ENCODE measurements at places on chromosomes 2 and 18.

DNA sequence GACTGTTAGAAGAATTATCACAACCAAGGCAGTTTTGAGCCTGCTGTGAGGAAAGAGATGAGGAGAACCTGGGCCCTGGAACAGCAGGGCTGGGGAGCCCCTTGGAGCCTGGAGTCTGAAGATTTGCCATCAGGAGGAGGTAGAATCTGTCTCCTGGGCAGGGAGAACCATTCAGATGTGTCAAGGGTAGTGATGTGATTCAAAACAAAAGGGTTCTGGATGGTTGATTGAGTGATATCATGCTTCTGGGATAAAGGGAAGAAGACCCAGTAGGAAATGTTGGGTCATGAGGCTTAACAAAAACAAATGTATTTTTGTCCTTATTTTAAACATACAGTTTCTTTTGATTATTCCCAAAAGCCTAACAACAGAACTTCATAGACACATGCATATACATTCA lies 28.6 kb downstream of the RNF144A start:
- no peak for DNase-seq

DNA sequence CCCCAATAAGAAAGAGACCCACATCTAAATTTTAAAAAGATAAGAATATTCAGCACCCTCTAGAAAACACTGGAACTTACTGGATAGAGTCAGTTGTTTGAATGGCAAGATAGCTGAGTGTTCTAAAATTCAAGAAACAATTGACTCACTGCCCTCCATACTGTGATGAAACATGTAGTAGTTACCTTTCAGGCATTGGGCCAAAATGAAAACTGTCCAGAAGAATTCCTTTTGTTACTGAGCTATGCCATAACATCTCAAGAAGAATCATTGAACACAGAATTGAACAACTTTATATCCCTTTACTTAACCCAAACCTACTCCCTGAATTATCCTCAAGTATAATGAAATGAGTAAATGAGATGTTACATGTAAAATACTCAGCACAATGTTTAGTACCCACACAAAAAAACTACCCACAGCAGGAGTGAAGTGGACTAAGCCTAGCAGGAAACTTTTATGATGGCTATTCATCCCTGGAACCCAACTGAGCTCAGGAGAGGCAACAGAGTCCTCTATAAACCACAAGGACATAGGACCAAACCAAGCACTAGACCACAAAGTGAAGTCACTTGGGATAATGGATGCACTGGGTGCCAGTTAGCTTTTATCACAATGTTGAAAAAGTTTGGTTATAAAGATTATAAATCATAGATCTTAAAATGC lies 32.7 kb downstream of the RBM43 start:
- no peak for DNase-seq

DNA sequence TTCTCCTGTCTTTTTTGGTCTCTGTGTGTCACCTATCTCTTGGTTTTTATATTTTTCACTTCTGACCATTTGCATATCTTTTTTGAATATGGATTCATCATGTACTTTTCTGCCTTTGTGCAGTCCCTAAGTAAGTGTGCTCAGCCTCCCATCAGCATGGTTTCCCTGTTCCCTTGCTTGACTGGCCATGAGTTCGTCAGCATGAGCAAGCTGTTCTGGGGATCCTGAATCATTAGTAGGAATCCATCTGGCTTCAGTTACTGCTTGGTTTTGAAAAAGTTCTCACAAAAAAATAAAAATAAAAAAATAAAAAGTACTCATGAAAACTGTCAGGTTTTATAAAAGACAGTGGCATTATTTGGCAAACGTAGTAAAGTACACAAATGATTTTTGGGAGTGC lies 144.1 kb downstream of the NCOA1 start:
- no peak for DNase-seq

- DNase-seq: no peak
Measured at GRCh38 chr2:232833830-232834229, 36.2 kb upstream of the SNORC start.

GRCh38 chr18:38413193-38413592 lies 847.6 kb upstream of the CELF4 start:
- no peak for DNase-seq

GRCh38 chr2:10086950-10087349 lies 6.7 kb upstream of the CYS1 start:
- DNase-seq: no peak

GRCh38 chr2:13109516-13109915 lies 392.8 kb downstream of the TRIB2 start:
- no peak for DNase-seq

GRCh38 chr2:219823574-219823973 lies 196.1 kb downstream of the SLC4A3 start:
- no peak for DNase-seq

DNA sequence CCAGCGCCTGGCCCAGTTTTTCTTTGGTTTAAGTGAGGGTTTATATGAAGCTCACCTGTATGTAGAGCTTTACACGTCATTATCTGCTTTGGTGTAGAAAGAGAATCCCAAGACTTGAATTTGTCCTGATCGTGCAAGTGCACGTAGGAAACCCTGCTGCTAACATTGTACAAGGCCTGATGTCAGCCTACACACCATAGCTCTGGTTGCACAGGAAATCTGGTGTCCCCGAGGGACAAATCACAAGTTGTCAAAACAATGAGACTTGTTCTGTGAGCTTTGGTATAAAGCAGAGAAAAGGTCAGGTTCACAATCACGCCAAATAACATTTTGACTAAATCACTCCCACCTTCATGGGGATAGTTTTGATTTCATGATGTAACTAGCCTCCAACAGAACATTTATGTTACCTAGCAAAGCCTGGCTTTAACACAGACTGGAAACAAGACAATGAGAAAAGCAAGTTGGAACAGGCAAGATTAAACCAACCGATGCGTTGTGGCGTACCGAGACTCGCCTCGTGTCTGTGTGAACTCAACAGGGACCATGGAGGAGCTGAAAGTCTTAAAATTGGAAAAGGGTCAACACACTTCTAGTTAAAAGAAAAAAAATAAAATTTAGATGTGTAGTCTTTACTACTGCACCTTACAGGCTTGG lies 41.4 kb downstream of the ZAP70 start:
- no peak for DNase-seq

GRCh38 chr18:78936251-78937005 lies 43.2 kb upstream of the SALL3 start:
- DNase-seq: no peak

- no peak for DNase-seq
Measured at GRCh38 chr2:46977899-46978298, 62.3 kb upstream of the MCFD2 start.

DNA sequence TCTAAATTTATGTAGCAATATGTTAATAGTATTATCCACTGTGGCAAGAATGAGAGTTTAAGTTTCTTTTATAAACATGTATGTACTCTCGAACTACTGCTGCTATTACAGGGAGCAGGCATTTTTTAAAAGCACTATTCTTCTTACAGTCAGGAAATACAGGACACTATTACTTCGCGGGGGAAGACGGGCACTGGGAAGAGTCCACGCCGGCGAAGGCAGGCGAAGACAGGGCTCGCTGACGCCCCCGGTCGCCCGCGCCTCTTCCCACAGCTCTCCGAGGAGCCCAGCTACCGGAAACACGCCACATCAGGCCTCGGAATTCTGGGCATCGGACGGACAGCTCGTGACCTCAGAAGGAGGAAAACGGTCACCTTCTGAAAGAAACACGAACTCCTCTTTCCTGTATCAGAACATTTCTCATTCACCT lies 90.2 kb downstream of the FAM161A start:
- DNase-seq: peak; percentile 71

DNA sequence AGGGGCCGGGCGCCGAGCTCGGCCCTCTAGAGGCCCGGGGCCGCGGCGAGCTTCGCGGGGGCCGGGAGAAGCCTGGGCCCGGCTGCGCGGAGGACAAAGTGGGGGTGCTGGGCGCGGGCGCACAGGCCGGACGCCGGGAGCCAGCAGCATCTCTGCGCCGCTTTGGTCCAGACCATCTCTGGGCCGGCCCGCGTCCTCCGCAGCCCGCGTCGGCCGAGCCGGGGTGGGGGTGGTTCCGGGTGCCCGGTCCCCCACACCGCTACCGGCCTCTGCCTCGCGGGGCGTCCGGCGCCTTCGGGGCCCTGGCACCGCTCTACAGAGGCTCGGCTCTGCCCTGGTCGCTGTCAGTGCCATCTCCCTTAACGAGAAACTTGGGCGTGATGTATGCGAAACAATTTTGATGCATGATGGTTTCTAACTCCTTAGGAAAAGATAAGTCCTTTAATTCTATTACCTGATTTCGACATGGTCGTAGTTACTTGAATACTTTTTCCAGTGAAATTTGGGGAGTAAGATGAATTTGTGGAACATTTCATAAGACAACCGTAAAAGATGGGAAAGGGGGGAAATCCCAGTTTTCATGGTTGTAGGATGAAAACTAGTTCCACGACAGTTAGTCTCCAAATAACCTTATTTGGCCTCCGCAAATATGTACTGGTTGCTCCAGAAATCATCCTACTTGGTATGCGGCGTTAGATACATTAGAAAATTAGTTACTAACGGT lies 562 bp downstream of the TWSG1 start:
- no peak for DNase-seq

GRCh38 chr18:9771261-9771976 lies 63.3 kb downstream of the RAB31 start:
- peak; percentile 24 for DNase-seq

DNA sequence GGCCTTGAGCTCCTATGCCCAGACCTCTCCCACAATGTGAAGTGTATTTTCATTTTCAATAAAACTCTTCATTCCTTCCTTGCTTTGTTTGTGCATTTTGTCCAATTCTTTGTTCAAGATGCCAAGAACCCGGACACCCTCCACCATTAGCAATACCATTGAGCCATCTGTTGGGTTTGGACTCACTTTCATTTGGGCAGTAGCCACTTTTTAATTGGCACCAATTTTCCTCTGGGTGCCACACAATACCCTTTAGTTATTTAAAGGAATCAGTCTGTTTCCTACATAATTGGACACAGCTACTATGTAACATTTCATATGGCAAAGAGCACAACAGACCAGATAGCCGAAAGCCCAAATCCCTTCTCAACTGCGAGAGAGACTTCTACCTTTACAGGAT lies 22.5 kb upstream of the SLC35G4 start:
- DNase-seq: no peak

DNA sequence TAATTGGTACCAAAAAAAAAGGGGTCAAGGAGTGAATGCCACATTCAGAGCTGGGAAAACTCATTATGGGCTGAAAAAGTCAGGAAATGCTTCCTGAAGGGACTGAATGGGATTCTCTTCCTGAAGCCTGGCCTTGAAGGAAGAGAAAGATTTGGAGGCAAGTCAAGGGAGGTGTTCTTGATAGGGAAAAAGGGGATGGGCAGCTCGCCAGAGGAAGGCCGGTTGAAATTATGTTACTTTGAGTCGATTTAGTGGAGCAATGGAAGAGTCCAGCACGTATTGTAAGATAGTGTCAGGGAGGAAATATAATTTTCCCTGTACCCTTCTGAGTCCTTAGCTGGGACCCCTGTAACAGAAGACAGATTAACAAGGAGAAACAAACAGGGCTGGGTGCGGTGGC lies 115.3 kb upstream of the STPG4 start:
- DNase-seq: no peak

DNA sequence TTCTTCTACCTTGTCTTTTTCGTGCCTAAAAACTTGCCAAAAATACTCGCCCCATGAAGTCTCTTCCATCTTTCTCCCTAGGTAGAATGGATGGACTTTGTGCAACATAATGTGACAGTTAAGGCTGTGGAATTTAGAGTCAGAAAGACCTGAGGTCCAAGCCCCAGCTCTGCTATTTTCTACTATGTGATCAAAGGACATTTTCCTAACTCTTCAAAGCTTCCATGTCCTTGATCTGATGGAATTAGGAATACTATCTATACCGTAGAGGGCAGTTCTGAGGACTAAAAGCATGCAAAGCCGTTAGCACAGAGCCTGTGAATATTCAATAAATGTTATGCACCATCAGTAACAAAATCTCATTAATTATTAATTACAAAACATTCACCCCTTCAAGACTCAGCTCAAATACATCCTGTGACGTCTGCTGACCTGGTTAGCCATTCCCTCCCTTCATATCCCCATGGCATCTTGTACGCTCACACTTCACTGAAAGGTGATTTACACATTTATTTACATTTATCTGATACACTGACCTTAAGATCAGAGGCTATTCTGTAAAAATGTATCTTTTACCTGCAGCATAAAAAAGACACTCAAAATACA lies 15.1 kb downstream of the IWS1 start:
- no peak for DNase-seq

DNA sequence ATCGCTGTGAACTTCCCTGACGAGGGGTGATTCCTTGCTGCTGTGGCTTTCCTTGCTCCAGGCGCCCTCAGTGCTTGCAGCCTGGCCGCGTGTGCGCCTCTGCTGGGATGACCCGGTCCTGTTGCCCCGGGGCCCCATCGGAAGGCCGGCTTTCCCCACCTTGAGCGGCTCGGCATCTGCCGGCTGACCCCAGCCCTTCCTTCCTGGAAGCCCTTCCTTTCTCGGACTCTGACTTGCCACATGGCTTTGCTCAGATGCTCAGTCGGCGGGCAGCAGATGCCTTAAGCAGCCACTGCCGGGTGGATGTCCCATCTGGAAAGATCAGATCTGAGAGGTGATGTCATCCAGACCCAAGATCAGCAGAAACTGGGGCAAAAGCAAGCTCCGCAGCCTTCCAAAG lies 100.5 kb upstream of the ODC1 start:
- DNase-seq: no peak

- peak; percentile 79 for DNase-seq
Measured at GRCh38 chr2:159612255-159612901, 4.0 kb downstream of the BAZ2B start.

DNA sequence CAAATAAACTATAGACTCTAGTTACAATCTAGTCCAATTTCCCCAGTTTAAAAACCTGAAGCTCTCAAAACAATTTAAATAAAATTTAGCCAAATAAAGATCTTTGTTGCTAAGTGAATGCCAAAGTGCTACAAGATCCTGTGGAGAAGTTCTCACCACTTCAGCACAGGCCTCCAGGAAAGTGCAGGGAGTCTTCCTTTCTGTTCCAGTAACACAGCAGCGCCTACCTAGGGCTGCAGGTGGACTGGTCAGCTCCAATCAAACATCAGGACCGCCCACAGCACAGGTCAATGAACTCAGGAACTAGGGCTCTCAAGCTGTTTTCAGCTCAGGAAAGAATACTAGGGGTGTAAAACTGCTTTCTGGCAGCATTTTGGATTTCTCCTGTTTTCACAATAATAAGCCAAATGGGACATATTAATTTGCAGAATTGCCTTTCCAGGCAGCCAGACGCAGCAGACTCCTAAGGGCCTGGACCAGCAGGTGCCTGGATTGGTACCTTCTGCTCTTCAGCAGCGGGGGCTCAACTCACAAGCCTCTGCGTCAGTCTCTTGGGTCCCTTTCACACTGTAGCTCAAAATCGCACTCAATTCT lies 1.5 kb downstream of the FAM110C start:
- DNase-seq: no peak

- peak; percentile 4 for DNase-seq
Measured at GRCh38 chr18:74116633-74117554, 30.7 kb downstream of the FBXO15 start.

DNA sequence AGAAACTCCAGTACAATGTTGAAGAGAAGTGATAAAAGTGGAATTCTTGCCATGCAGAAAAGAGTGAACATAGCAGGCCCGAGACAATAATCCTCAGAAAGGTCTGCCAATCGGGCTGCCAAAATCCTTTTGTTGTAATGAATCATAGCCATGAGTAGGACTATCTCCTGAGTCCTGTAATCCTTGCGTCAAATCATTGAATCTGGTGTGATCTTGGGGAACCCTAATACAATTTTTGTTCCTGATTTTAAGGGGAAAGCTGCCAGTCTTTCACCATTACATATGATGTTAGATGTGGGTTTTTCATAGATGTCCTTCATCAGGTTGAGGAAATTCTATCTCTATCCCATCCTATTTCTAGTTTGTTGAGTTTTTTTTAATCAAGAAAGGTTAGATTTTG lies 2.2 kb downstream of the TPGS2 start:
- no peak for DNase-seq
